G401 (cell line): ENCODE measurements at places on chromosomes 13 and 19.

GRCh38 chr13:80857321-80857720 is 516.4 kb upstream of the SPRY2 start:
- no peak for DNase-seq

DNA sequence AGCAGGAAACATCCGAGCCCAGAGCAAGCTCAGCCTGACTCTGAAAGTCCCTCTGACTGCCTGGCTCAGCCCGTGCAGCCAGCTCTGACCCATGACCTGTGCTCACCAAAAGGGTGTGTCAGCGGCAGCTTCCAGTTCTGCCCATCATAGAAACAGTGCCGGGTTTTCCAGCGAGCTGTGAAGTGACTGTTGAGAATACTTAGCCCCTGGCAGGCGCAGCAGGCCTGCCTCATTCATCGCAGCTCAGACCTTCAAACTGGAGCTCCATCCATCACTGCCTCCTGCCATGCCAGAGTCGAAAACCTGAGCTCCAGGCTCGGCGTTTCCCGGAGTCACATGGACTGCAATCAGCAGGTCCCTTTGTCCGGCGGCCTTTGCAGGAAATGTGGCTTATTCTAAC is 16.3 kb upstream of the GSX1 start:
- no peak for DNase-seq

- DNase-seq, result no peak
Measured at GRCh38 chr13:34749046-34749445, 193.0 kb upstream of the NBEA start.

DNA sequence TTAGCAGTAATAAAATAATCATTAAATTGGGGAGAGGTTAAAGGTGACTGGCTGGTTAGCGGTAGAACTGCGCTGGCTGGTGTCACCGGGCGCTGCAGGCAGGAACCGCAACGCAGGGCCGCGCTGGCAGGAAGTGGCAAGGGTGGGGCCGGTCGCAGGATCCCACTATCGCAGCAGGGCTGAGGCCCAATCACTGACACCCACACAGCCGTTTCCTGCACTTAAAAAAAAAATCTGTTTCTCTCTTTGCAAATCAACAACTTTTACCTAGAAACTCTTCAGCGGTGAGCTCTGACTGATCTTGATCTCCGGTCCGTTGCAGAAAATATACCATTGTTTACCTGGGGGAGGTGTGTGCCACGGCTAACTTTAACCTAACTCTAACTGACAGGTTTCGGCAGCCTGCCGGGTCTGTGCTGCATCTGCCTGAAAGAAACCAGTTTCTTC is 46.9 kb downstream of the KLF2 start:
- no peak for DNase-seq

GRCh38 chr13:97142452-97142851 is 79.7 kb upstream of the MBNL2 start:
- DNase-seq, result no peak

DNA sequence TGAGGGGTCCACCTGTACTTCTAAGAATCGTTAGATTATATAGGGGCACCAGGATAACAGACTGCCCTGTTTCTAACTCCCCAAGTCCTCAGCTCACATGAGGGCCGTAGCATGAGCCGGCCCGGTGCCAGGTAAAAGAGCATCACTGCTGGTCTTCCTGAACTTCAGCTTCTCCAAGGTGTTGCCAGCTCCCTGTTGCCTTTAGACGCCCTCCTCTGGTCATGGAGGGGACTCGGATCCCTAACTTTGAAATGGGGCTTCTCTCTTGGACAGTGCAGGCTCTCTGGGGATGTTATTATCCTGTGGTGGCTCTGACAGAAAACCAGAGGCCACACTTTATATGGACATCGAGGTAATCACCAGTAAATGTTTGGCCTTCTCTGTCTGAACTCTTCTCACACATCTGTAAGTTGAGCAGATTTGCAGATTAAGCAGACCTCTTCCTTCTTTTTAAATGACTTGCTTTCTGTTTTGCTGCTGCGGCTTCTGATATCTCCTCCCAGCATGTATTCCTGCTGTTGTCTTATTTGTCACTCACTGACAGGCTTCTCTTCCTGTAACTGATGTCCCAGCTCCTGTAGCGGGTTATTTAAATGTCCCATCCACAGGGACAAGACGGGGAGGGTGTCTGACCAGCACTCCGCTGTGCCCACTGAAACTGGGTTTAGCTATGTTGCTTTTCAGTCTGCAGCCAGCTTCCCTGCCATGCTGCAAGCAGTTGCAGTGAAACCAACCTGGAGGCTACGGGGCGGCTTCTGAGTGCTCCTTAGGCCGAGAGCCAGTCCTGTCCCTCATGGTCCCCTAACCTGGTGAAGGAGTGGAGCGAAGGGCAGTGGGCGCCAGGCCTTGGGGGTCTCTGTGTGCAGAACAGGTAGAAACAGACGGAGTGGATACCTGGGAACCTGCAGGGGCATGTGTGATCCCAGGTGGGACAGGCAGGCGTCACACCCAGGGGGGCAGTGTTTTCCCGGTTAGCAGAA is 39.2 kb downstream of the TSSK6 start:
- peak; percentile 73 for DNase-seq

- DNase-seq, result no peak
Measured at GRCh38 chr13:113608967-113609533, 24.5 kb downstream of the TFDP1 start.

DNA sequence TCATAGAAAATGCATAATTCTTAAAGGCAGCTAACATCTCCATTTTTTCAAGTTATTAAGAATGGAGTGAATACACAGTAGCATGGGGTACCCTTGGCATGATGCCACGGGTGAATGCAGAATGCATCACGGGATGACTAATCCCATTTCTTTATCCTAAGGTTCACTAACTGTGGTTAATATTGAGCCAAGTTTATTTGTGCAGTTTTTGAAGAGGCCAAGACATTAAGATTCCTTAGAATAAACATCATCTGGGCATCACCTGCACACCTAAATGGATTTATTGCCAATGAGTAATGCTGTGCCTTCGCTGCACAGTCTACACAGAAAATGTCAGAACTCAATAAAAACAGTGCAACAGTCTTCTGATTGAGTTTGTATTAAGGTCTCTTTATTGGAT is 333.1 kb downstream of the GPC6 start:
- DNase-seq, result no peak

GRCh38 chr13:98798849-98799645 is 46.6 kb upstream of the SLC15A1 start:
- no peak for DNase-seq

DNA sequence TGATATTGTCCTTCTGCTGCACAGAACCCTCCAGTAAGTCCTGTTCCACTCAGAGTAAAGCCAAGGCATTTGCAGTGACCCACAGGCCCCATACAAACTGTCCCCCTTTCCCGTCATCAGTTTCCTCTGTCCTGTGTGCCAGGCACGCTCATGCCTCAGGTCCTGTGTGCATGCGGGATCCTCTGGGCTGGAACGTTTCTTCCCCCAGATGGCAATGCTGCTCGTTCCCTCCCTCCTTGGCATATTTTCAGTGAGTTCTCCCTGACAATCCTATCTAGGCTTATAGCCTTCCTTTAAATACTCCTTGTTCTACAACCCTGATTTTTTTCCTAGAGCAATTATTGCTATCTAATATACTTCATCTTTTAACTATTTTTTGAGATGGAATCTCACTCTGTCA is 5.7 kb downstream of the OPA3 start:
- DNase-seq, result peak; percentile 86

DNA sequence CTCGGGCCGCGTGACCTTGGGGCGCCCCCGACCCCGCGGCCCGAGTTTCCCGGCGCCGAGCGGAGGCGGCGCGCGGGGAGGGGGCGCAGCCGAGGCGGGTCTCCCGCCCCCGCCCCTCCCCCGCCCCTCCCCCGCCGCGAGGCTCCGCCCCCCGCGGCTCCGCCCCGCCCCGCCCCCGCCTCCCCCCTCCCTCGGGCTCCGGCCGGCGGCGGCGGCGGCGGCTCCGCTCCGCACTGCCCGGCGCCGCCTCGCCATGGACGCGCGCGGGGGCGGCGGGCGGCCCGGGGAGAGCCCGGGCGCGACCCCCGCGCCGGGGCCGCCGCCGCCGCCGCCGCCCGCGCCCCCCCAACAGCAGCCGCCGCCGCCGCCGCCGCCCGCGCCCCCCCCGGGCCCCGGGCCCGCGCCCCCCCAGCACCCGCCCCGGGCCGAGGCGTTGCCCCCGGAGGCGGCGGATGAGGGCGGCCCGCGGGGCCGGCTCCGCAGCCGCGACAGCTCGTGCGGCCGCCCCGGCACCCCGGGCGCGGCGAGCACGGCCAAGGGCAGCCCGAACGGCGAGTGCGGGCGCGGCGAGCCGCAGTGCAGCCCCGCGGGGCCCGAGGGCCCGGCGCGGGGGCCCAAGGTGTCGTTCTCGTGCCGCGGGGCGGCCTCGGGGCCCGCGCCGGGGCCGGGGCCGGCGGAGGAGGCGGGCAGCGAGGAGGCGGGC is at the start of gene HCN2:
Gene HCN2, plus strand, starts transcription at position 189 of the 703 bp plus-strand sequence. Its CDS starts 65 bp downstream, at position 254.
- no peak for DNase-seq

DNA sequence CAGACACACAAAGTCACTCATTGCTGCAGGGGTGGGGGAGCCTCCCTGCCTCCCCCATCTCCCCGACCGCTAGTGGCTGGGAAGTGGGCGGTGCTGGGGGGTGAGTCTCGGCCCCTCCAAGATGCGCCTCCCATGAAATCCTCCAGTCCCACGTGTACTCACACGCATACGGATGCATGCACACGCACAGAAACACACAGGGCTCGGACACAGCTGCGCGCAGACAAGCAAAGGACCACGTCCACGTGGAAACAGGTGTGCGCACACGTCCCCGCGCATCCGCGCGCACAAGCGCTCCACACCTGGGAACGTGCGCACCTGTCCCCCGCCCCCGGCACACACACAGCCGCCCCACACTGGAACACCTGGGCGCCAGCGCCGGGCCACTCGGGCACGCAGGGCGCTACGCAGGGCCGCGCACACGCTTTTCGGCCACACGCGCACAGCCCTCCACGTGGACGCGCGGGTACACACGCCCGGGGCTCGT is 687 bp downstream of the MATK start:
- no peak for DNase-seq

GRCh38 chr19:15813916-15814315 is 1.5 kb downstream of the OR10H1 start:
- DNase-seq, result no peak

DNA sequence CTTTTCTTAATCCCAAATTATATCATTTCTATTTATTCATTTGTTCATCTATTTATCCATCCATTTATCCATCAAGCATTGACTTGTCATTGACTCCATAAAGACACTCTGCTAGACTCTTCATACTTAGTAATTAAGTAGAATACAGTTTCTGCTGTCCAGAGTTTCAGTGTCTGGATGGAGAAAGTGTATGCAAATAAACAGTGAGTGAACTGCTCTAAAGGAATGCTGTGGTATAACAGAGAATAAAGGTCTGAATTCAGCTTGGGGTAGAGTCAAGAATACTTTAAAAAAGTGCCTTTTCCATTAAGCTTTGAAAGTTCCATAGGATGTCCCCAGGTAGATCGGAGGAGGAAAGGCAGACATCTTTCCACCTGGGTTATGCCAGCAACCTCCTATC is 51.4 kb downstream of the RAP2A start:
- no peak for DNase-seq

DNA sequence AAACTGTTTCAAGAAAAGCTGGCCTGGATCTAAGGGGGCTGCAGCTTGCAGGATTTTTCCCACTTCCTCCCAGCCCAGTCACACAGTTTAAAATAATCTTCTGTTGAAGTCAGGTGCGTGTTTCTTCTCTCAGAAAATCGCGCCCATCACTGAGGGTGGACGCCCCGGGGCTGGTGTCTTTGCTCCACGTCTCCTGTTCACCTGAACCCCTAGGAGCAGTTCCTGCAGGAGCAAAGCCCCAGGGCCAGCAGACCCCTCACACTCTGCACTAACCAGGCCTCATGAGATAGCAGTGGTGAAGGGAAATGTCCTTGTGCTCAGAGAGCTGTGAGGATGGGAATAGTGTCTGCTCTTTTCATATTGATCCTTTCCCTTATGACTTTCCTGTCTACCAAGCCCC is 920 bp upstream of the SIGLEC7 start:
- no peak for DNase-seq

- DNase-seq, result peak; percentile 36
Measured at GRCh38 chr19:53892981-53893325, 11.0 kb downstream of the PRKCG start.

GRCh38 chr19:4260613-4261191 is 13.8 kb downstream of the YJU2 start:
- DNase-seq, result no peak
